ENCODE measurements at places on chromosomes 5 and 9.

- H3K36me3 ChIP-seq: peaks cover 4% of the 10 kb centered on the region
- H3K27ac ChIP-seq: no peak overlapping the region
- H3K4me3 ChIP-seq: no peak overlapping the region
- DNase-seq: no peak
- H3K4me1 ChIP-seq: peaks cover 12% of the 10 kb centered on the region
- no peaks in the 10 kb centered on the region for H3K27me3 ChIP-seq
Observed at GRCh38 chr5:54524704-54525103, 7.1 kb downstream of the SNX18 start.

- no peak overlapping the region for H3K27ac ChIP-seq
- no peaks in the 10 kb centered on the region for H3K36me3 ChIP-seq
- H3K4me3 ChIP-seq: no peak overlapping the region
- H3K27me3 ChIP-seq: no peaks in the 10 kb centered on the region
- DNase-seq: no peak
- H3K4me1 ChIP-seq: no peaks in the 10 kb centered on the region
Observed at GRCh38 chr5:50766967-50767366, 100.5 kb downstream of the PARP8 start.

- H3K4me1 ChIP-seq: no peaks in the 10 kb centered on the region
- no peaks in the 10 kb centered on the region for H3K36me3 ChIP-seq
- H3K4me3 ChIP-seq: no peak overlapping the region
- H3K27me3 ChIP-seq: no peaks in the 10 kb centered on the region
Observed at GRCh38 chr9:81191222-81191621, 498.1 kb downstream of the TLE1 start.

DNA sequence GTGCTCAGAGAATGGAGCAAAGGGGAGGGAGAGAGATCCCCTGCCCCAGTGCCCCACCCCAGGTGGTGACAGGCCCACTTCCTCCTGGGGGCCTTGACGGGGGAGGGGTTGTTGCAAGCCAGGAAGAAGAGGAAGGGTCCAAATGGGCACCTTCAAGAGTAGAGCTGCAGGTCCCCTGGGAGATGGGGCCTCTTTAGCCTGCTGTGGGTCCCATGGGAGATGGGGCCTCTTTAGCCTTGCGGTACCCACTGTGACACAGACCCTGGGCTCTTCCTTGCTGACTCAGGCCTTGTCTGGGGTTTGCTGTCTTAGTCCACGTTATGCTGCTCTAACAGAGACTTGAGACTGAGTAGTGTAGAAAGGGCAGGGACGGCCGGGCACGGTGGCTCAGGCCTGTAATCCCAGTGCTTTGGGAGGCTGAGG, 9.6 kb upstream of the TOR4A start:
- no peaks in the 10 kb centered on the region for H3K27me3 ChIP-seq
- H3K4me3 ChIP-seq: no peak overlapping the region
- no peaks in the 10 kb centered on the region for H3K4me1 ChIP-seq
- H3K36me3 ChIP-seq: peaks cover 80% of the 10 kb centered on the region
- DNase-seq: no peak
- no peak overlapping the region for H3K27ac ChIP-seq

DNA sequence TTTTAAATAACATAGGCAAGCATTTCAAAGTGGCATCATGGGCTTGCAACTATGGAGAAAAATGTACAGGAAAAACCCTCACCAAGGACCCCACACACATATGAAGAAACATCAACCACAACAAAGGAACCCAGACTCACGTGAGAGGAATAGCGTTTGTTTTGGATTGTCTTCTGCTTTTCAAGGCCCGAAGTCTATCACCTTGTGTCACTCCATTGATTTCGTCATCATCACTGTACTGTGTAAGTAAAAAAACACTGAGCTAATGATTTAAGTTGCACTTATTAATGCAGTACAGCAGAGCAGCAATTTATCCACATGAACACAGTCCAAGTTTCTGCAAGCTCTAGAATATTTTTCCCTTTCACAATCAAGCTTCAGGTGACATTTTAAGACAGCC, 72.4 kb downstream of the HABP4 start:
- H3K4me3 ChIP-seq: no peak overlapping the region
- H3K27ac ChIP-seq: no peak overlapping the region
- H3K27me3 ChIP-seq: no peaks in the 10 kb centered on the region
- DNase-seq: no peak

DNA sequence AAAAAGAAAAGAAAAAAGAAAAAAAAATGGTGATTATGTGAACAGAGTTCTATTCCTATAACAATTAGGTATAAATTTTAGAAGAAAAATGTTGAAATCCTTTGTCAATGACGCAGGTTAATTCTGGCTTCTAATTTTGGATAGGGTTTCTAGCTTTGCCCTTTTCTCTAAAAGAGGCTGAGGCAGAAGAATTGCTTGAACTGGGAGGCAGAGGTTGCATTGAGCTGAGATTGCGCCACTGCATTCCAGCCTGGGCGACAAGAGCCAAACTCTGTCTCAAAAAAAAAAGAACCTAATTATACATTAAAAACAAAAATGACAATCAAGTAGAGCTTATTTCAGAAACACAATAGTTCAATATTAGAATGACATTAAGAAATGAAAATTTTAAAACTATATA, 2.9 kb downstream of the STXBP1 start:
- peaks cover 2% of the 10 kb centered on the region for H3K4me1 ChIP-seq
- H3K27me3 ChIP-seq: no peaks in the 10 kb centered on the region
- no peaks in the 10 kb centered on the region for H3K36me3 ChIP-seq

DNA sequence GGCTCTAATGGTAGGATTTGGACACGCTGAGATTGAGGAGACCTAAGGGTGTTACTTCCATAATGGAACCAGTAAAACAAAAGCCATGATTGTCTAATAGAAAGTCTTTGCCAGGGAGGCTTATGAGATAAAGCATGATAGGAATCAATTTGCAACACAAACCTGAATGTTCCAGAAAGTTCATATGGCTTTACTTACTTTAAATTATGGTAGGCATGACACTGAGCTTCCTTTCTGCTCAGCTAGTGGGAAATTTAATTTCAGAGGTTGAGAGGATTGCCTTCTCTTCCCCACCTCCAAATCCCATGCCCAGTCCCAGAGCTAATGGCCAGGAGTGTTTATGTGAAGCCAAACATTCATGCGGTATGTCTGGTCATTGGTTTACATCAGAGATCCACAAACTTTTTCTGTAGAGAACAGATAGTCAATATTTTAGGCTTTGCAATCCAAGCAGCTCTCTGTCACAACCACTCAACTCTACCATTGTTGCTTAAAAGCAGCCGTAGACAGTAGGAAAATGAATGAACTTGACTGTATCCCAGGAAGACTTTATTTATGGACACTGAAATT, 114.5 kb downstream of the UGCG start:
- no peaks in the 10 kb centered on the region for H3K36me3 ChIP-seq
- H3K27me3 ChIP-seq: no peaks in the 10 kb centered on the region
- H3K4me1 ChIP-seq: peaks cover 10% of the 10 kb centered on the region
- no peak overlapping the region for H3K4me3 ChIP-seq
- no peak for DNase-seq
- H3K27ac ChIP-seq: no peak overlapping the region

GRCh38 chr5:307306-307705, 14.2 kb upstream of the AHRR start:
- H3K27me3 ChIP-seq: no peaks in the 10 kb centered on the region
- DNase-seq: no peak
- no peak overlapping the region for H3K4me3 ChIP-seq
- no peaks in the 10 kb centered on the region for H3K4me1 ChIP-seq
- no peak overlapping the region for H3K27ac ChIP-seq

- H3K27me3 ChIP-seq: no peaks in the 10 kb centered on the region
- no peak for DNase-seq
- H3K4me3 ChIP-seq: no peak overlapping the region
- H3K36me3 ChIP-seq: no peaks in the 10 kb centered on the region
- H3K27ac ChIP-seq: no peak overlapping the region
Observed at GRCh38 chr9:101047848-101048397, 19.4 kb downstream of the PLPPR1 start.

GRCh38 chr5:168529374-168530234, 499 bp downstream of the FBLL1 start:
- no peak for DNase-seq
- no peaks in the 10 kb centered on the region for H3K36me3 ChIP-seq
- H3K27ac ChIP-seq: no peak overlapping the region
- H3K27me3 ChIP-seq: peaks cover 17% of the 10 kb centered on the region

DNA sequence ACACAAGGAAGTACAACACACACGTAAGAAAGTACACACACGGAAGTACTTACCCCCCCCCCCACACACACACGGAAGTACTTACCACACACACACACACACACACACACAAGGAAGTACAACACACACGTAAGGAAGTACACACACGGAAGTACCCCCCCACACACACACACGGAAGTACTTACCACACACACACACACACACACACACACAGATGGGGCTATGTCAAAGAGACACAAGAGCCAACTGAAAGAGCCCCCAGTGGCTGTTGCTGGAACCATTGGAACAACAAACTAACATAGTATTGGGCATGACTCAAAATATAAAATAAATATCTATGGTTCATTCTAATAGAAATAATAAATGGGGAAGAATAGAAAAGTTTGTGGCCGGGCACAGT, 4.9 kb upstream of the MAPK9 start:
- no peak for DNase-seq
- peaks cover 4% of the 10 kb centered on the region for H3K4me1 ChIP-seq

- H3K4me3 ChIP-seq: peak overlapping the region; percentile 69
- H3K4me1 ChIP-seq: peaks cover 8% of the 10 kb centered on the region
- H3K36me3 ChIP-seq: peaks cover 20% of the 10 kb centered on the region
- H3K27ac ChIP-seq: peak overlapping the region; percentile 80
- no peak for DNase-seq
Observed at GRCh38 chr5:53482717-53483638, 2.5 kb downstream of the FST start.

GRCh38 chr9:96383165-96383942, at the start of gene SLC35D2:
Gene SLC35D2, minus strand, starts transcription at chr9:96383711. Its CDS starts 77 bp downstream, at chr9:96383634.
- H3K4me3 ChIP-seq: peak within 1 kb of the TSS; percentile 80
- peak within 1 kb of the TSS; percentile 42 for H3K27ac ChIP-seq
- H3K27me3 ChIP-seq: no peaks in the 10 kb centered on the region
- peaks cover 2% of the 10 kb centered on the region for H3K4me1 ChIP-seq
- peaks cover 7% of the 10 kb centered on the region for H3K36me3 ChIP-seq

DNA sequence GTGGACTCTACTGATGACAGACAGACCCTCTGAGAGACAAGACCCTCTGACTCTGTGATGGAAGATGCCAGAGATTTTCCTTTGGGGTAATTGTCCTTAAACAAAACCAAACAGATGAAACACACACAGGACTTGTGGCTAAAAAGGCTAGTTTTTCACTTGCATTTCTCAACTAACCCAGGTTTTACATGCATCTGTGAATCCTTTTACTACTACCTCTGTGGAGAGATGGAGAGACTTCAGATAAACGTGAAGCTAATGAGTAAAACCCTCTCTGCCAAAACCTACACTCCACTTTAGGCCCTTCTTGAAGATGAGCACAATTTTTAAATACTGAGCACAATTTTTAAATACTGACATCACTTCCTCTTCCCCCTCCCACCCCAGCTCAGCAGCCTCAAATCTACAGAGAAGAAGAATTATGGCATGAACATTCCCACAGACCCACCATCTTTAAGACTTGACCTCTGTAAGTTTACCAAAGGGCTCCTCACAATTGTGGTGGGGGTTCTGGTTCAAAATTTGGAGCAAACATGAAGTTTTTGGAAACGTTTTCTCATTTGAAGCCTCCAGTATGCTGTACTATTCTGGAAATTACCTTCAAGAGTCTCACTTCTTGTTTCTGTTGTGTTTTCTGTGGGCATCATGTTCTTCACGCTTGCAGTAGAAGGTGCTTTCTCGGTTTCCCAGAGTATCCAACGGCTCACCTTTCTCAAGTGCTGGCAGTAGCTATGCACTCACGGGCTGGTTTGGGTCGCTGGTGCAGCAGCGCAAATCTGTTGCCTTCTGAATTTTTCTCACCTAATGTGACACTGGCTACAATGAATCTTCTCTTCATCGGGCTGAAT, 42.7 kb downstream of the ACER2 start:
- no peak overlapping the region for H3K4me3 ChIP-seq
- H3K27me3 ChIP-seq: no peaks in the 10 kb centered on the region
- no peaks in the 10 kb centered on the region for H3K4me1 ChIP-seq

GRCh38 chr5:170273968-170274710, 23.4 kb downstream of the LCP2 start:
- H3K36me3 ChIP-seq: no peaks in the 10 kb centered on the region
- H3K4me3 ChIP-seq: no peak overlapping the region
- H3K27ac ChIP-seq: peak overlapping the region; percentile 24
- DNase-seq: no peak
- H3K4me1 ChIP-seq: peaks cover 16% of the 10 kb centered on the region

DNA sequence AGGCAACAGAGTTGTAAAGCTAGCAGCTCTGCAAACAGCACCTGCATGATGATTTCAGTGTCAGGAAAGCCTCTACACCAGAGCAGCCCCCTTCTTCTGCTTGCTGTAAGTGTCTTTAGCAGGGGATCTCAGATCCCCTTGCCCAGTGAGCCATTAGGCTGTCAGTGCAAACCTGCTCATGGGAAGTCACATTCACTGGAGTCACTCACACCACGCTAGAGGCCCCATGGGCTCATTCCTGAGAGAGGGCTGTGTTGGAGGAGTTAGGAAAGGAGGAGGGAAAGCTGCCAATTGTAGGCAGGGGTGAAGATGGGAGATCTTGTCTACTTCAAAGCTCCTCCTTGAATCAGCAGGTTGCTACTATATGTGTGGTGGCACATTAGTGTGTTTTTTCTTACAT, 275.2 kb downstream of the SMARCA2 start:
- H3K36me3 ChIP-seq: no peaks in the 10 kb centered on the region
- no peak overlapping the region for H3K27ac ChIP-seq
- H3K4me3 ChIP-seq: no peak overlapping the region

DNA sequence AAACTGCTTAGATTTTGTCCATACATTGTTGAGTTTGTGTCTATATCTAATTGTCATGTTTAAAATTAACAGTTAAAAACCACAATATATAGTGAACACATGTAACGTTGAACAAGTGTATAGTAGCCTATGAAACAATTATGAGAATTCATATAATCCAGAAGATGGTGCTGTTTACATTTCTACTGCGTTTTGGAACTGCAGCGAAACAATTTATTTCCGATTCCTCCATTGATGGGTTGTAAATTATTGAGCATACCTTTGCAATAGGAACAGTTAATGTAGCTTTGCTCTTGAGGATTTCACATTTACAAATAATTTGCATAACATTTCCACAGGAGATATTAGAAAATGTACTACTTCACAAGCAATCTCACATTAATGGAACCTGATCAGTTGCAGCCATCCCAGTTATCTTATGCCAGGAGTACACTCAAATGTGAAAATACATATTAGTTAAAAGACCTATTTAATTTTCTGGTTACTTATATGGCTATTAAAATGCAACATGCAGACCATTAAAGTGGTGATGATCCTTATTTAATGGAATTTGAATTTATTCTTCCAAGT, 411.8 kb downstream of the CDH10 start:
- no peak overlapping the region for H3K4me3 ChIP-seq
- no peaks in the 10 kb centered on the region for H3K36me3 ChIP-seq
- no peak overlapping the region for H3K27ac ChIP-seq
- H3K27me3 ChIP-seq: no peaks in the 10 kb centered on the region

GRCh38 chr9:97565262-97565661, 63.8 kb downstream of the TMOD1 start:
- no peaks in the 10 kb centered on the region for H3K4me1 ChIP-seq
- H3K27me3 ChIP-seq: no peaks in the 10 kb centered on the region
- H3K36me3 ChIP-seq: no peaks in the 10 kb centered on the region
- no peak overlapping the region for H3K4me3 ChIP-seq
- DNase-seq: no peak
